Progenitor cell of endocrine pancreas (in vitro differentiated cells): ENCODE measurements at places on chromosomes 5 and 9. TPM values are rescaled to one million over a fixed set of nuclear protein-coding genes. Genes with fewer than 3 reads are reported as not detected.

Gene ZNF300
- total RNA-seq = 17.2 and 18.6 TPM in 2 replicates

GRCh38 chr9:94014920-94015319, 59.8 kb upstream of the BARX1 start:
- DNase-seq = no peak

GRCh38 chr5:141094481-141095262, at the start of gene PCDHB2:
TSS of gene PCDHB2 (plus strand) at chr5:141094615. CDS start at chr5:141094791, 176 bp downstream.
- peak; percentile 49 for DNase-seq

DNA sequence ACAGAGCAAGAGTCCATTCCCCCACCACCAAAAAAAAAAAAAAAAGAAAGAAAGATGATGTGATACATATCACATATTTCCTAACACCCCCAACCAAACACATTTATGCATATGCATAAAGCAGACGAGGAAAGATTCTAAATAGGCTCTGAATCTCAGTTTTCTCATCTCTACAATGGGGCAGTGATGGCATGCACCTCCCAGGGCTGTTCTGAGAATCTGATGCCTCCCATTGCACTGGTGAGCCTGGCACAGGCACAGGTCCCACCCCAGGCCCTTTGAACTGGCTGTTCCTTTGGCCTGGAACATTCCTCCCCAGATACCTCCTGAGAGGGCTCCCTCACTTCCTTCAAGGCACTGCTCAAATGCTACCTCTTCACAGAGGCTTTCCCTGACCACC, 116.5 kb downstream of the C9orf50 start:
- DNase-seq = no peak

GRCh38 chr5:56514245-56514644, 281.1 kb upstream of the ANKRD55 start:
- no peak for DNase-seq
